ENCODE measurements at places on chromosomes 2 and 18.

GRCh38 chr18:23228102-23229061, 93.1 kb downstream of the CABLES1 start:
- no peak for DNase-seq

DNA sequence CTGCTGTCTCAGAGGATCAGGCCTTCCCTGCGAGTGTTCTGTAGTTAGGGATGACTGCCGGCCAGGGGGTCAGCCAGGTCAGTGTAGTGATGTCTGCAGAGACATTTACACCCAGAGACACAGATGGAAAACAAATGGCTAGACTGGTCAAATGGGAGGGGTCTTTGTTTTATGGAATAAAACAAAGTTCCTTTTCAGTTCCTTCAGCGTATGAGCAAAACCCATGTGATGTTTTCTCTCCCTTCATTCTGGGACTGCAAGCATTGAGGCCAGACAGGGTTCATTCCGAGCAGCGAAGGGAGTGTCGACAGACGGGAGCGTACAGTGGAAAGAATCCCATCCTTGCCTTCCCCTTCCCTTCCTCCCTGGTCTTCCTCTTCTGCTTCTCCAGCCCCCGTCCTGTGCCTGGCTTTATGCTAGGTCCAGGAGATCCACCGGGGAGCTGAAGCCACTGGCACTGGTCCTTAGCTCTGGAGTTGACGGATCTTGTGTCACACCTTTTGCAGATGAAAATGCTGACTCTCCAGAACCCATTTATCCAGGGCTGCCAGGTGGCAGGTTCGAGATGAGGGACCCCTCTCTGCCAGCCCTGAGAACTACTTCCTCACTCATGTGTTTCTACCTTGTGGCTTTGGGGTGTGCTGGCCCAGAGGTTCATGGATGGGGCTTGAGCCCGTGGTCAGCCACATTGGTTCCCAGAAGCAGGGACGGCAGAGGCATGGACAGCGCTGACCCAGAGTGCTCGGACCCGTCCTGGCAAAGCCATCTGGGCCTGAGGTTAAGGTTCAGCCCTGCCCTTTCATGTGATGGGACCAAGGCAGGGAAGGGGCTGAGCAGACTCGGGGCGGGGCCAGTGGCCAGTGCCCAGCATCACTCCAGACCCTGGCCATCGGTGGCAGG, 24.2 kb downstream of the ITGB1BP1 start:
- no peak for DNase-seq

DNA sequence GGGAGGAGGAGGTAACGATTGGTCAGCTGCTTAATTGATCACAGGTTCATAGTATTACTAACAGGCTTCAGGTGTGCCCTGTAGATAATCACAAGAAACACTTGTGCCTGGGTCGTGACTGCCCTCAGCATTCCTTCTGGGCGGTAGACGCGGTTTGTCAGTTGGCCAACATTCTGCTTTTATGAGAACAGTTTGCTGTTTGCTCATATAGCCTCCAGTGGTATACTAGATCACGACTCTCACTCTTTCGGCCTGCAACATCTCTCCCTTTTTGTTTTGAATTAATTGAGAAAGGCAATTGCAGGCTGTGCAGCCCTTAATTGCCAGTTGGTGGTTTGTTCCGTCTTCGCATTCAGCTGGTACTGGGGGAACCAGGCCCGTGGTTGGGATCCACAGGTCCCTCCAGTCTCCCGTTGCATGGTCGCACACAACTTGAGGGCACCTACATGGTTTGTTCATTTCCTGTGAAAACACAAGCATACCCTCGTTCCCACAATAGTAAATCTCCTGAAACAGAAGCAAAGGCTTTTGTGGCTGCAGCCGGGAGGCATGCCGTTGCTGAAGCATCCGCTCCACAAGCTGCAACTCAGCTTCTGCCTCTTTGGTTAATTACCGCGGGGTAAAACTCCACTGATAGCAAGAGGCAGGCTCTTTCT, 30.3 kb upstream of the GPR17 start:
- no peak for DNase-seq

DNA sequence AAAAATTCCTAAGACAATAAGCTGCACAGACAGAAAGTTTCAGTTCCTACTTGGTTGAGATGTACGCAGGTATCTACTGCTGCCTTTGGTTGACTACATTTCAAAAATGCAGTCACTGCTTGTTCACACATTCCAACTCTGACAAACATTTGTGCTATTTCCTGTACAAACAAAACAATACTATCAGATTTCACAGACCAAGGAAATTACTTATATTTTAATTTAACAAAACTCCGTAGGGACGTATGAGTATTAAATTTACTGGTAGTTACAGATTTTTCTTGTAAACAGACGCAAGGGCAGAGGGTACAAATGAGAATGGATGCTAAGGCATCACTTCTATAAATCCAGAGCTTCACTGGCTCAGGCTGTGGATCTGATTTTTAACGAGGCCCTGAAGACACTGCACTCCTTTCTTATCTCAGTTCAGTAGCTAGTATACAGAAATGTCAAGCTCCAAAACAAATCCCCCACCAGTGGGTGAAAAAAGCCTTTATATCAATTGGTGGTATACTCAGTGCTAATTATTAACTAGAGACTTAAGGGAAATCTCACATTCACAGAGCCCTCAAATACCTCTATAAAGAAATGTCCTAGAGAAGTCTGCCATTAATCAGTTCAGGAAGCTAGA, 31.7 kb upstream of the TTC32 start:
- no peak for DNase-seq

- DNase-seq, result no peak
Measured at GRCh38 chr2:208985644-208986043, 438.2 kb upstream of the MAP2 start.

- no peak for DNase-seq
Measured at GRCh38 chr2:98503481-98504105, 58.9 kb downstream of the INPP4A start.

DNA sequence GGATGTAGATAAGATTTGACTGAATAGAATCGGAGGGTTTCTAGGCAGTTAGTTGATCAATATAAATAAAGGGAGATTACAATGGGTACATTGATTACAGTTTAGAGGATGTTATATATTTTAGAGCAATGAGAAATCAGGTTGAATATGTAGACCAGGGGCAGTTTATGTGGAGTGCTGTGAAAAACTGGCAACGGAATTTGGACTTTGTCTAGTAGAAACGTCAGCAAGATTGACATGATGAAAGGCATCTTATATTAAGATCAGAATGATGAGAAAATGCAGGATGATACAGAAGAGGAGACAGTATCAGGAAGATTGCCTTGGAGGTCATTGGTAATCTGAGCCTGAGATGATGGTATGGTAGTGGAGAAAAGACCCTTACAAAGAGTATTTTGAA, 39.9 kb downstream of the RAB10 start:
- no peak for DNase-seq
